Stimulated activated CD8-positive, alpha-beta memory T cell treated with anti-CD3 and anti-CD28 coated beads, Interleukin-7, amount 100 ng/mL, for 1 hour (primary cell): ENCODE measurements at places on chromosomes 1 and 21.
A peak's percentile ranks its signal among the peaks of the same experiment; 100 is the strongest.

GRCh38 chr1:73755649-73756048, 442.3 kb downstream of the LRRIQ3 start:
- DNase-seq, result no peak

- DNase-seq, result peak; percentile 33
Measured at GRCh38 chr1:156126043-156126629, 11.6 kb downstream of the LMNA start.

GRCh38 chr21:41667136-41667535, 99.7 kb downstream of the RIPK4 start:
- no peak for DNase-seq

DNA sequence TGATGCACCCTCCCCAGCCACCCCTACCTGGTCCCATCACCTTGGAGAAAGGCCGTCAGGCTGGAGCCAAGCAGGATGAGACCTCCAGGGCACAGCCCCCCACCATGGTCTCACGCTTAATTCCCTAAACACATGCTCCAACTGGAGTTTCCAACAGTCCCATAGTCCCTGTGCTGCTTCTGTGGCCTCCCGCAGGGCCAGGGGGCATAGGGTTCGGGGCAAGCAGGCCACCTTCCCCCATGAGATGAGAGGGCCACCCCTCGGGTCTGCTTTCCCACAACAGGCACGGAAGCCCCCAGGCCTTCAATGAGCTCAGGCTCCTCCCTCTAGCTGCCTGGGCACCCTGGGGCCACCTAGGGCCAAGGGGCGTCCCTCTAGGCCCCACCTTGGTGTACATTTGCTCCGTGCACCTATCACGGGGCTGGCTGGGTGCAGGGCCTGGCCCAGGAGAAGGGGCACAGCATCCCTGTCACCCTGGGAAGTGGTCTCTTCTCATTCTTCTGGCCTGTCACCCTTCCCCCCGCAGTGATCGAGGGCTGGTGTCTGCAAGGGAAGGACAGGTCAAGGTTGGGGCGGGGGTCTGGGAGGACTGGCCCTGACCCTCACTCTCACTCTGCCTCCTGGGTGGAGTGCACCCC, 42.4 kb downstream of the TRIM11 start:
- DNase-seq, result no peak

DNA sequence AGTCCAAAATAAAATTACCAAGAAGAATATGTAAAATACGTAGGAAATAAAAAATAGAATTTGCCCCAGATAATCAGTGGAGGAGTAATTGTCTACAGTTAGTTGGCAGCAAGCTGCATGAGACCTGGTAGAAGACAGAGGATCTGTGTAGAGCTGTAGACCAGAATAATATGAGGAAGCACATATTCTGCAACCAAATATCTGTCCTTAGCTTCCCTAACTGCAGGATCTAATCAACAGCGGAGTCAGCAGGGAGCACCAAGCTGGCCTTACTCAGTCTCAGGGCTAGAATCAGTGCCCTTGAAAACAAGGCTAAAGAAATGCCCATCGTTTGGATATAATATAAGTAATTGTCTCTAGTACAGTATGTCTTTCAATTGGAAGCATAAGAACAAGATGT, 6.1 kb upstream of the GCSAML start:
- DNase-seq, result no peak

DNA sequence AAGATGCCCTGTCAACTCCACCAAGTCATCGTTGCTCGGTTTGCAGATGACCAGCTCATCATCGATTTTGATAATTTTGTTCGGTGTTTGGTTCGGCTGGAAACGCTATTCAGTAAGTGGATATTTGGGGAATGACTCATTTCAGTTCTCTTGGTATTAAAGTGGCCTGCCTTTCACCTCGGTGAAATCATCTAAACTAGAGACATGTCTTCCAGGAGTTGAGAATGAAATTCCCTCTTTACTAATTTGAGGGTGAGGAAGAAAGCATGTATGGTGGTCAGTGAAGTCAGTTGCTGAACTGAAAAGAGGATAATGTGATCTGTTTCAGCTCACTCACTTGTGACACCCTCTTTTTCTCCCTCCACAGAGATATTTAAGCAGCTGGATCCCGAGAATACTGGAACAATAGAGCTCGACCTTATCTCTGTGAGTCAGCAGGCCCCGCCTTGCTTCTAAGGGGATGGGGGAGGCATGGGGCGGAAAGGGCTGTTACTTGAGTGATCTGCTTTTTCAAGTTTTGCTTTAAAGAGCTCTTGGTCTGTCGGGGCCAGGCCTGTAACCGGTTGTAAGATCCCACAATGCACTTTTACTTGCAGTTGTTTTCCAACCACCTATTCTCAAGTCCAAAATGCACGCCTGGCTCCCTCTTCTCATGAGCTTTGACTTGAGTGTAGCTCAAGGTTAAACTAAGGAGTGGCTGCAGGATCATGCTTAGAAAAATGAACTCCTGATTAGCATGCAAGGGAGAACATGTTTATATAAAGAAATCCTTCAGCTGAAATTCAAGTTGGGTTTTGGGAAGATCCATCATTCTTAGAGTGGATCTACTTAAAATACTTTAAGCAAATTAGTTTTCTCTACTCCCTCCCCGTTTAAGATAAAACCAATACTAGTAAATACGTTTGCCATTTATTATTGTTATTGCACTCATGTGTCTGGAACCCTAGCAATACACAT, 59.8 kb downstream of the CAPN2 start:
- no peak for DNase-seq

- DNase-seq, result no peak
Measured at GRCh38 chr1:77036560-77036959, 169.3 kb downstream of the ST6GALNAC5 start.

DNA sequence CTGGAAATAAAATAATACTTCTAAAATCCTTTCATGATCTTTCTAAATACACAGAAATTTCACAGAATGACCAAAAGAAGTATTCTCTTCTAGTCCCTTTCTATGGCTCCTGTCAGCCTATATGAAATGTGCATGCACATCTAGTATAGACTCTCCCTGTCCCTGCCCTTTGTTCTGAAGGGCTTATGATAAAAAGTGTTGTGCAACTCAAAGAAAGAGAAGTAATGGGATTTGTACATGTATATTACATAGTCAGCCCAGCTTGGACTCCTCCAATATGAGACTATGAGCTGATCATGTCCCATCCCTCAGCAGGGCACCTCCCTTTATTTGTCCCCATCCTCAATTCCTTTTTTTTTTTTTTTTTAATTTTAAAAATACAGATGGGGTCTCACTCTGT, 42.1 kb upstream of the LAX1 start:
- no peak for DNase-seq

DNA sequence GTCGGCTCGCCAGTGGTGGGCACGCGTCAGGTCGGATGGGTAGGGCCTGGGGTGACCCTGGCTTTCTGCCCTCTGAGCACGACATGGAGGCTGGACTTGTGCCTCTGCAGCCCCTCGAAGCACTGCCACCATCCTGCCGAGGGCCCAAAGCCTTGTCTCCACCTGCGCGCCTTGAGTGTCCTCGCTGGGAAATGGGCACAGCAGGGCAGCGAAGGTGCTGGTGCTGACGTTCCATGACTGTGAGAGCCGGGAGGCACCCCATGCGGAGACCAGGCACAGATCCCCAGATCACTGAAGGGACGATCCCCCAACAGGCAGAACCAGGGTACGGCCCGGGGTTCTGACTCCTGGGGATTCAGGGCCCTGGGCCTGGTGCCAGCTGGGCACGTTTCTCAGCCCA, 60.3 kb downstream of the SIK1 start:
- DNase-seq, result no peak

GRCh38 chr1:155697046-155697445, 8.2 kb downstream of the DAP3 start:
- no peak for DNase-seq

- DNase-seq, result peak; percentile 77
Measured at GRCh38 chr1:153796786-153797659, 21.8 kb downstream of the SLC27A3 start.

- DNase-seq, result no peak
Measured at GRCh38 chr1:93876244-93876643, 2.8 kb downstream of the DNTTIP2 start.

- DNase-seq, result no peak
Measured at GRCh38 chr1:95438218-95438948, 204.4 kb downstream of the RWDD3 start.

DNA sequence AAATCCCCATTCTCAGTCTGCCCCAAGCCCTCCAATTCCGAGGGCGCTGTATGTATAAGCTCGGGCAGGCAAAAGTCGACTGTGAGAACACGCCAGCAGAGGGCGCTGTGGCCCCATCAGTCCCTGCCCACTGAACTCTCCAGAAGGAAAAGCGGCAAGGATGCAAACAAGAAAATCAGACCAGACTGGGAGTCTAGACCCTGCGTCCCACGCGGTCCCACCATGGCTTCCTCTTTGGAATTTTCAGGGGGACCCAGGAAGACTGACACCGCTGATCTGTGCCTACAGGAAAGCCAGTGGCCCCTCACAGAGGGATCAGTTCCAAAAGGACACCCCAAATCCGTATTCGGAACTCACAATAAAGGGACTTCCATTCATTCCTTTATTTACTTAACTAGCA, 19.5 kb downstream of the TEX35 start:
- peak; percentile 49 for DNase-seq

GRCh38 chr1:230271300-230272035, 154.7 kb downstream of the PGBD5 start:
- DNase-seq, result no peak

DNA sequence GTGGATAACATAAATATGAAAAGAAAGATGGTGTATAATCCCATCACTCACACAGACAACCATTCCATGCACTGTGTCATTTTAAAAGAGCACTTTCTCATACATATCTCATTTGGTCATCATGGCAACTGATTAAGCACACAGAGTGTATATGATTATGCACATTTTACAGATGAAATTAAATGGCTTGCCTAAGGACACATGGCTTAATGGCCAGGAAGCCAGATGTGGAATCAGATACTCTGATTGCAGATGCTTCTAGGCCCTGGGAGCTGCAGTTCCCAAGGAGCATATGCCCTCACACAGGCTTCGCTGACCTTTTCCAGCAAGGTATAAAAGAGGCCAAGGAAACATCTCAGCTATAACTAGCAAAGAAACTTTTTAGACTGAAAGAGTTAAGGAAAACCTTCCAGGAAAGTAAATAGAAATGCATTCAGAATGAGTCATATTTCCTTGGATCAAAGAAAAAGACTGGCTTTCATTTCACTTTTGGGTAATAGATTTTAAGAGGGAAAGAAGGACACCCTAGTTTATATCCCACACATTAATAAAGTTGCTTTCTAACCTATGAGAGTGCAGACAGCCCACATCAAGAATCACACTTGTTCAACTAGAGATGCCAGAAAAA, 19.6 kb upstream of the FAM89A start:
- no peak for DNase-seq

DNA sequence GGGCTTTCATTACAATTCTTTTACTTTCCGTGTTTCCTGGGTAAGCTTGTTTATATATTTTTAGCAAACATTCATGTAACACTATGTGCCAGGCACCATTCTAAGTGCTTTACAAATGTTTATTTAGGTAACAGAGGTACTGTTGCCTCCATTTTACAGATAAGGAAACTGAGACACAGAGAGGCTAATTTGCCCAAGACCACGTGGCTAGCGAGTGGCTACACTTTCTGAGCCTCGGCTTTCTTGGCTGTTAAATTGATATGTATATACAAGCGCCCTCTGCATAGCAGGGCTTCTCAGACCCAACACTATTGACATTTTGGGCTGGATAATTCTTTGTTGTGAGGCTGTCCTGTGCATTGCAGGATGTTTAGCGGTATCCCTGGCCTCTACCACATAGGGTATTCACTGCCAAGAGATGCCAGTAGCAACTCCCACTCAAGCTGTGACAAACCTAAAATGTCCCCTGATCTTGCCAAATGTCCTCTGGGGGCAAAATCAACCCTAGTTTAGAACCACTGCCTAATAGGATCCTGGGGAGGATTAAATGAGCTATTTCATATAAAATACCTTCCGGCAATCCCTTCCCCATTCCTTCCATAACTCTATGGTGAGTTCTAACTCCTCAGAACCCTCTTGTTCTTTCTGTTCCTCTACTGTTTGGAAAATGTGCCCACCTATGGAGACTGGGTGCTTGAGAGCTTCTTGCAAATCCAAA, 17.2 kb upstream of the ID3 start:
- DNase-seq, result no peak

- no peak for DNase-seq
Measured at GRCh38 chr1:182359645-182360044, 31.9 kb downstream of the GLUL start.

DNA sequence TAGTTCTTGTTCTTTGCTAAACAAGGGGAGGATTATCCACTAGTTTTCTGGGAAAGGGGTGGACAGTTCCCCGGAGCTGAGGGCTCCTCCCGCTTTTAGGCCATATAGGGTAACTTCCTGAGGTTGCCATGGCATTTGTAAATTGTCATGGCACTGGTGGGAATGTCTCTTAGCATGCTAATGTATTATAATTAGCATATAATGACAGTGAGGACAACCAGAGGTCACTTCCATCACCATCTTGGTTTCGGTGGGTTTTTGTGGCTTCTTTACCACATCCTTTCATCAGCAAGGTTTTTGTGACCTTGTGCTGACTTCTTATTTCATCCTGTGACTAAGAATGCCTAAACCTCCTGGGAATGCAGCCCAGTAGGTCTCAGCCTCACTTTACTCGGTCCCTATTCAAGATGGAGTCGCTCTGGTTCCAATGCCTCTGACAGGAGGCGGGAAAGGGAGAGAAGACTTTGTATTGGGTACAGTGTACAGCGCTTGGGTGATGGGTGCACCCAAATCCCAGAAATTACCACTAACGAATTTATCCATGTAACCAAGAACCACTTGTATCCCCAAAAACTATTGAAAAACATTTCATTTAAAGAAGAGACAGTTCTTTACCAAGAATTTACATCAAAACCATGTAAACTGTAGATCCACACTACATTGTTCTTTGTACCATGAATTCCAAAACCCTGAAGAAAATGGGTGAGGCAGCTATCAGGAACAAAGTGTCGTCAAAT, 8.7 kb upstream of the SLC2A5 start:
- DNase-seq, result no peak

DNA sequence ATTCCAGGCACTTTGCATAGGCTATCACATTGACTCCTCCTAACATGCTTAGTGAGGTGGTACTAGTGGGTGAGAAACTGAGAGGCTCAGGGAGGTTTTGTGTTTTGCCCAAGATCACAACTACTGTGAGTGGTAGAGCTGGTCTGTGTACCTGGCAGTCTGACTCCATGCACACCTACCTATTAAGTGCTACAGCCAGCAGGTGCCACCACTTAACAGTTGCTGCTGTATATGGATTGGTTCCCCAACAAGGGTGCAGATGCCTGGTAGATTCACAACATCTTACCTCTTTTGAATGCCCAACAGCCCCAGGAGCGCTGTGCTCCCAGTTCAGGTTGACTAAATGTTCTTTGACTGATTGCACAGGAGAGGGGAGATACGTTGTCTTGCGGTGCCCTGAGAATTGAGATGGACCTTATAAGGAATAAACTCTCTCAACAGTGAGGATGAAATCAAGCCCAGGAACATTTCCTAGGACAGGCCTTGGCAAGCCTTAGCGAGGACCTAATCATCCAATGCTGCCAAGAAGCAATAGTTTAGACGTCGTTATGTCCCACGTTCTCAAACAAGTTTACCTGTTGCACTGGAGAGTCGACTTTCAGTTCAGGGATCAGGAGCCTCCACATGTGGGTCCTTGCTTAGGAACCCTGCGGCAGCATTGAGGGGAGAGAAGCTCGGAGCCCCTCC, 78.9 kb upstream of the F3 start:
- DNase-seq, result no peak

- DNase-seq, result no peak
Measured at GRCh38 chr1:63882048-63882704, 108.4 kb downstream of the ROR1 start.
